Activated naive CD4-positive, alpha-beta T cell treated with anti-CD3 and anti-CD28 coated beads, Interleukin-2, amount 10 ng/mL, durations not matched to agents 7 days and 5 days (primary cell): ENCODE measurements at places on chromosomes 3 and 15.
A peak's percentile ranks its signal among the peaks of the same experiment; 100 is the strongest.

GRCh38 chr15:74317820-74318375 lies 49.5 kb downstream of the CYP11A1 start:
- no peak for DNase-seq

DNA sequence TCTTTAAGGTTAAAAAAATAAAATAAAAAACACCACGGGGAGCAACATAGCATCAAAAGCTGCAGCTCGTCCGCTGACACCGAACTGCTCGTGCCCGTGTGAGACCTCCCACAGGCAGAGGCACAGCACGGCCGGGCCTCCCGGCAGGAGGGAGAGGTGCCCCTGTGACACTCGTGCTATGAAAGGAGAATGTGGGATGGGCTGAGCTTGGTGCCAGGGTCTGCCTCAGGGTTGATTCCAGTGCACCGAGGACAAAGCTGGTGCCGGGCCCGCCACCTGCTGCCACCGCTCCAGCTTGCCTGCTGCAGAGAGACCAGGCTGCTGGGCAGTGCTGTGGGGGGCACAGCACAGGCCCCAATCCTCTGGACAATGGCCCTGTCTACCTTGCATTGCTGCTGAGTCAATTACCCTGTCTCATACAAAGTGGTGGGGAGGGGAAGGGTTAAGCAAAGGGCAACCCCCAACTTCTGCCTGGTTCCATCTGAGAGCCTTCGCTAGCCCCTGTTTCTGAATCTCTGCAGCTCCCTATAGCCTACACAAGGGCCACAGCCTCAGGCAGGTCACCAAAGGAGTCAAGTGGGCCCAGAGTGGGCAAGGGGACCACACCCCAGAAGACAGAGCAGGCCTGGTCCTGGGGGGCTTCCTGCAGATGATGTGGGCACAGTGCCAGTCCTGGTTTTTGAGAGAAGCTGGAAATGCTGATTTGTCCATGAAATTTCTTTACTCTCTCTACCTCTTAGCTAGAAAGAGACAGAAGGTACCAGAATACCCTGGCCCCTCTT lies 74.0 kb upstream of the SNRPA1 start:
- DNase-seq: no peak

GRCh38 chr3:147318900-147319299 lies 87.4 kb downstream of the ZIC4 start:
- no peak for DNase-seq

GRCh38 chr3:190009614-190010013 lies 111.1 kb downstream of the P3H2 start:
- DNase-seq: no peak

GRCh38 chr15:72824112-72824511 lies 40.6 kb upstream of the ADPGK start:
- no peak for DNase-seq

GRCh38 chr15:36645106-36645505 lies 65.7 kb downstream of the CDIN1 start:
- DNase-seq: no peak

DNA sequence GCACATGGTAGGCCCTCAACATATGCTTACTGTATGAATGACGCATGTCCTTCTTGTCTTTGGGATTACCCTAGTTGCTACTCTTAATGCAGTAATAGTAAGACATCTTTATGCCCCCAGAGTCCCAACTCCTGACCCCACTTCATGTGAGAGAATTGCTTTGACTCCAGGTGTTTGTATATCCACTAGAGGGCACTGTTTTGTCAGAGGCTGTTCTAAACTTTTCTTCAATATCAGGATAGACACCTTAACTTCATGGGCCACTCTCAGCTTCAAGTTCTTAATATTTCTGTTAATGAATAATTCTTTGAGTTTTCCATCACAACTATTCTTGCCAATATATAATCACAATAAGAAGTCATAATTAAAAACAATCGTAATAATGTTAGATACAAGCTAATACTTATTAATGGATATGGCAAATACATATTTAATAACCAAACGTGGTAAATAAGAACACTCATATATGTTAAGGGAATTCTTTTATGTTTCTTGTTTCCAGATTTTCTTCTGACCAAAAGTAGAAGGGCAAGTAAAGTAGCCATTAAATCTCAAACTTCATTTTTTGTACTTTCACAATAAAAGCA lies 337.2 kb upstream of the DNAJC19 start:
- no peak for DNase-seq

- DNase-seq: no peak
Measured at GRCh38 chr15:95016511-95017229, 785.3 kb downstream of the MCTP2 start.

DNA sequence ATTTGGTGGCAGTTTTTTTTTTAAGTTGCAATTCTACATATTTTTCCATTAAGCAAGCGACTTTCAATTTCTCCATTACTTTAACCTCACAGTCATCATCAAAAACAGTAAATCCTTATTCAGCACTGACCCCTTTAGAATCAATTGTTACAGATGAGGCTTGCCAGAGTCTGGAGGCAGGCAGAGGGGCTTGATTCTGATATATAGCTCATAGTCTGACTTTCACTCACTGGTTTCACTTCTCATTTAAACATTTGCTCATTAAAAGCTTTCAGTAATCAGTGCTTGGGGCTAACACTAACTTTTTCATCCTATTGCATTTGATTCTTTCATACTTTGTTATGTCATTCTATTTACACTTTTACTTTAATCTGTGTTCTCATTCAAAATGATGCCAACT lies 88.4 kb downstream of the PYDC2 start:
- DNase-seq: no peak

DNA sequence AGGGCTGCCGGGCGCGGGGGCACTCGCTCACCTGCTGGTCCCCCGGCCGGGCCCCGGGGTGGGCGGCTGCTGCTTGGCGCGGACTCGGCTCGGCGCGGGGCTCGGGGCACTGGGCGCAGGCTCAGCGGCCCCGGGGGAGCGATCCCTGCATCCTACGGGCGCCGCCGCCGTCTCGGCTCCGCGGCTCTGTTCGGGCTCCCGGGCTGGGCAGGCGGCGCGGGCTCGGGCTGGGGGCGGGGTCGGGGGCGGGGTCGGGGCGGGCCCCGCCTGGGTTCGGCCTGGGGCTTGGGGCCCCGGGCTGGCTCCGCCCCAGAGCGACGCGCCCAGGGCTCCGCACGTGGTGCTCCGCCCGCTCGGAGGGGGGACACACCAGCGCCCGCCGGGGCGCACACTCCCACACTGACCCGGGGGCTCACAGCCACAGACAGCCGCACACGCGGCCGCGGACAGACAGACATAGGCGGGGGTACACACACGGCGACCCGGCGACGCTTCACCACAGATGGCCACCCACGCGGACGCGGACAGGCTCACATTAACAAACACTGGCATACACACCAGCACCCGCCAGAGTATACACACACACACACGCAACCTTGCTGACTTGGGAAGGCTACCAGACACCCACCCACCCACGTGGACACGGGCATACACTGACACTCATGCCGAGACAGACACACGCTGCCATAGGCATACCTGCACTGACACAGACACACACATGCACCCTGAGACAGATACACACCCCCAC lies at the start of gene SCN5A:
Gene SCN5A (minus strand): TSS at position 188 of the 748 bp plus-strand sequence. CDS start 16,380 bp downstream, outside the sequence.
- peak; percentile 63 for DNase-seq

GRCh38 chr3:123344175-123344906 lies 104.5 kb downstream of the ADCY5 start:
- peak; percentile 27 for DNase-seq

DNA sequence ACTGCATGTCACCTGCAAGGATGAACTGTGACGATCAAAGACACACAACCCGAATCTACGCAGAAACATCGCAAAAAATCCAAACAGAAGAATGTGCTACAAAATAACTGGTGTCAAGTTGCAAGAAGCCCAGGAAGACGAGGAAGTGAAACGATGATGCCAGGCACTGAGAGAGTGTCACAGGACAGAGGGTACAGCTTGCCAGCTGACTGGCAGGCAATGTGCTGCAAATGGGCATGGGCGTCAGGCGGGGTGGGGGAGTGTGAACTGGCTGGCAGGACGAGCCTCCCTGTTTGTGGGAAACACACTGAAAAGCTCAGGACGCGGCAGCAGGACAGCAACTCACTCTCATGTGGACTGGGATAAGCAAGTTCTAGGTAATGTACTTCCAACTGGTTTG lies 28.9 kb upstream of the OCA2 start:
- peak; percentile 6 for DNase-seq

DNA sequence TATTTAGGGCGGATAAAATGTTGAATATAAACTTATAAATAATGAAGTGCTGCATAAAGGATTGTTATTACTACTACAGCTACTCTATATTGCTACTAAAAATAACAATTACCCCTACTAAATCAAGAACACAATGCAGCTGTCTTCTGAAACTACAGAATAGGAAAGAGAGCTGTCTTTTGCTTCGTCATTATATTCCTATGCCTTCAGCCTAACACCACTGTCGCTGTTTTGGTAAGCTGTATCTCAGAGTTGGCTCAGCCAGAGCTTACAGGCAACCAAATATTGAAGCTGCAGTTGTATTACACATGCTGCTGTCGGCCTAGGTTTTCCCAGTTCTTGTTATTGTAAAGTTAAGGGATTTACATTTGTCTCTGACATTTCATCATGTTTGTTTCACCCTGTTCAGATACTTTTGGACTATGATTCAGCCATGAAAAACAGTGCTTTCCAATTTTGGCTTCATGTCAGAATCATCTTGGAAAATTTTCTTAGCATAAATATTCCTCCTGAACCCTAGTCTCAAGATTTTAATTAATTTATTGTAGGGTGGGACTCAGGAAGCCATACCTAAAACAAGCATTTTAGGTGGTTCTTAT lies 31.3 kb upstream of the LPP start:
- no peak for DNase-seq

GRCh38 chr3:171088964-171089754 lies 62.6 kb upstream of the SLC2A2 start:
- DNase-seq: no peak

DNA sequence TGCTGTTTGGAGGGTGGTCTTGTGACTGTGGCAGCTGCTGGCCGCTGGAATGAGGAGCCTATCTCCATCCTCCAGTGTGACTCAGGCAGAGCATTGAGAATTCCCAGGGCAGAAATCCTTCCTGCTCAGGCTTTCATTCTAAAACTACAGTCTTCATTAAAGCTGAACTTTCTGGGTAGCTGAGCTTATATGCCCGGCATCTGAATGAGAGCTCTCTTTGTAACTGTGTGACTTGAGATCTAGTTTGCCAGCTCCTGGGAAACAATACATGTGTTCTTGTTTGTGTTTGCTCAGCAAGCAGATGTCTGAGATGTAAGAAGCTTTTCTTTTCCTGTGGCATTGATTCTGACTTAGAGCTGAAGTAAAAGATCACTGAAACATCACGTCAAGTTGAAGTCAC lies 22.4 kb downstream of the RLBP1 start:
- DNase-seq: no peak

DNA sequence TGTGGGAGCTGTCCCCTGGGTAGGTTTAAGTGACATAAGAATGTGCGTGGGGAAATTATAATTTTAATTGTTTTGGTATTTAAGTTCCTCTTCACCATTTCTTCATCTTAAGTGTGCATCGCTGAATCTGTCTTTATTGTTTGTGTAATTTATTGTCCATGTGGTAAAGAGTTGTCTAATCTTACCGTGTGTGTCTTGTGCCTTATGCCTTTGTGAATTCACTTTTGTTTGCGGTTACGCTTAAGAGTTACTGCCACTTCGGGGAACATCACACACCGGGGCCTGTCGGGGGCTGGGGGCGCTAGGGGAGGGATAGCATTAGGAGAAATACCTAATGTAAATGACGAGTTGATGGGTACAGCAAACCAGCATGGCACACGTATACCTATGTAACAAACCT lies 767 bp downstream of the WDR48 start:
- DNase-seq: peak; percentile 38

- DNase-seq: no peak
Measured at GRCh38 chr3:82002986-82003642, 241.7 kb upstream of the GBE1 start.

GRCh38 chr3:86814321-86814720 lies 176.6 kb downstream of the VGLL3 start:
- no peak for DNase-seq

GRCh38 chr3:46537779-46538178 lies 28.3 kb downstream of the LRRC2 start:
- DNase-seq: no peak

GRCh38 chr15:55694652-55695150 lies 48.3 kb downstream of the PRTG start:
- no peak for DNase-seq

DNA sequence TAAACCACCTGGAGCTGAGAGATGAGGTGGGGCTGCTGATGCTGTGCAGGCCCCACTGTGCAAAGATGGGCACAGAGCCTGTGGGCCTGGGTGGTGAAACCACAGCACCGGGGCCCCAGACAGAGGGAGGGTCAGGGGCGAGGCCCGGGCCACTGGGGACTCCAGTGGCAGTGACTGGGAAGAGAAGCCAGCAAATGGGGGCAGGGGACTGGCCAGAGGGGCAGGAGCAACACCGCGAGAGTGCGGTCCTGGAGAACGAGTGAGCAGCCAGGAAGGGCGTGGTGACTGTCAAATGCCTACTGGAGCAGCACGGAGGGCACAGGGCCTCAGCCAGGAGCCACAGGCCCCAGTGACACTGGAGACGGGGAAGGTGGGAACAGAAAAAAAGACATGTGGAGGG lies 39.8 kb downstream of the HCN4 start:
- DNase-seq: no peak

GRCh38 chr3:189325454-189325853 lies 153.7 kb downstream of the TPRG1 start:
- no peak for DNase-seq

DNA sequence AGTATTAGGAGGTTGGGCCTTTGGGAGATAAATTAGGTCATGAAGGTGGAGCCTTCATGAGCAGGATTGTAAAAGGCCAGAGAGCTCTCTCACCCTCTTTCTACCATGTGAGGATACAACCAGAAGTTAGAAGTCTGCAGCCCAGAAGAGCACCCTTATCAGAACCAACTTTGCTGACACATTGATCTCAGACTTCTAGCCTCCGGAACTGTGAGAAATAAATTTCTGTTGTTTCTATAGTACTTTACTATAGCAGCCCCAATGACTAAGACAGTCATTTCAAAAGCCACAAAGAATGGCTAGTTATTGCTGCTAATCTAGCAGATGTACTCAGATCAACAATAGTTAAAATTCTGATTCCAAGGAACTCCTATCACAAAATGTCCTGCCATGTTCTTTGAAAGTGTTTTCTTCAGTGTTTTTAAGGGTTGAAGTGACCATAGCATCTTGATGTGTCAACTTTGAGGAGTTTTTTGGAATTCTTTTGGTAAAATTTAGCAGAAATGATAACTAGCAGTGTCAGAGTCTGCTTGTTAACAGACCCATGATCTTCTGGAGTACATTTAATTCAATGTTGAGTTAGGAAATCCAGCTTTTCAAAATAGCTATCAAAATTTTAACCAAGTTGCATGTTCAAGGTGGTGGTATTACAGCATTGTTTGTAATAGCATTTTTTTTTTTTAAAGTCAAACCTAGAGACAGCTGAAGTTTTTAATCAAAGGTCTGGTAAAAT lies 10.3 kb downstream of the DZIP3 start:
- no peak for DNase-seq
